ENCODE measurements at places on chromosomes 12 and 14.

DNA sequence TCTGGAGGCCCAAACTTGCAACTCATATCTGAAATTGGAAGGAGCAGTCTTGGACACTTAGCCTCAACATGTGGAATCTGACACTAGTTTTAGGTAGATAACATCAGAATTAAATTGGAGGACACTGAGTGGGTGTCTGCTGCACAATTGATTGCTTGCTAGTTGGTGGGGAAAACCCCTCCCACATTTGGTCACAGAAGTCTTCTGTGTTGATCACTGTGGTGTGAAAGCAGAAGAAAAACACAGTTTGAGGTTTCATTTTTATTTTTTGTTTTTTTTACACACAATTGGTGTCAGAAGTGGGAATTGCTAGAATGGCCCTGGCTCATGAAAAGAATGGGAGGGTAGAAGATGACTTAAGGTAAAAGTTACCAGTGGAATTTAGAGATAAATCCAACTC, 78.0 kb upstream of the CD163 start:
- peak; percentile 5 for DNase-seq

GRCh38 chr12:76399040-76399439, 50.8 kb upstream of the BBS10 start:
- no peak for DNase-seq

DNA sequence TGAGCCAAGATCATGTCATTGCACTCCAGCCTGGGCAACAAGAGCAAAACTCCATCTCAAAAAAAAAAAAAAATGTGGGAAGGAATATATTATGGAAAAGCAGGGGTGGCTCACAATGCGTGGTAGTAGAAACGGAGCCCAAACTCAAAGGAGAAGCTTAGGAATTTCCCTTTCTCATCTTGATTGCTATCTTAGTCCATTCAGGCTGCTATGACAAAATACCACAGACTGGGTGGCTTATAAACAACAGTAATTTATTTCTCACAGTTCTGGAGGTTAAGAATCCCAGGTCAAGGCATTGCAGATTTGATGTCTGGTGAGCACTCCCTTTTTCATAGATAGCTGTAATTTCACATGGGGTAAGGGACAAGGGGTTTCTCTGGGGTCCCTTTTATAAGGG, 153.8 kb upstream of the KRR1 start:
- DNase-seq = no peak

- no peak for DNase-seq
These were observed at the start of gene GLT8D2 for GRCh38 chr12:104049903-104050356. Gene GLT8D2, minus strand, starts transcription at chr12:104050187. Its CDS starts 30,539 bp downstream, at chr12:104019648.

- DNase-seq = no peak
These were observed 14.1 kb upstream of the FBLN5 start for GRCh38 chr14:91961297-91962220.

- no peak for DNase-seq
These were observed at the start of gene TSHR for GRCh38 chr14:80955416-80955941. Gene TSHR, plus strand, starts transcription at chr14:80955621. Its CDS starts 60 bp downstream, at chr14:80955681.

- peak; percentile 0 for DNase-seq
These were observed 357.5 kb downstream of the FSCB start for GRCh38 chr14:44149597-44149996.

- peak; percentile 47 for DNase-seq
These were observed 28.8 kb downstream of the YEATS4 start for GRCh38 chr12:69388371-69388770.

DNA sequence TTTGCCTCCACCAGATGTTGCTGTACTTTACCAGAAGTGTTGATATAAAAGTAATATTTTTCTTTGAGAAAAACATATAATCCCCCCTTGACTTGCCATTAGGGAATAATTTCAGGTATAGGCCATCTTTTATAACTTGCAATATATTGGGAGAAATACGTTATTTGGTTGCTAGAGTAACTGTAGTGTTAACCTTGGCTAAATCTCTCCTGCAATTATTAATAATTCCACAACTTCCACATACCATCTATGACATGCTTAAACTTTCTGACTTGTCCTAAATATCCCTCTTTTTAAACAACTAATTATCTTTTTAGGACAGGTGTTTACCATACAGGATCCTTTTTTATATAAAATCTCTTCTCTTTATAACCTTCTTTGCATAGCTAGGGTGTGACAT, 1048.2 kb downstream of the SLC16A7 start:
- no peak for DNase-seq

- no peak for DNase-seq
These were observed 236.4 kb downstream of the PCNX1 start for GRCh38 chr14:71143381-71144290.

DNA sequence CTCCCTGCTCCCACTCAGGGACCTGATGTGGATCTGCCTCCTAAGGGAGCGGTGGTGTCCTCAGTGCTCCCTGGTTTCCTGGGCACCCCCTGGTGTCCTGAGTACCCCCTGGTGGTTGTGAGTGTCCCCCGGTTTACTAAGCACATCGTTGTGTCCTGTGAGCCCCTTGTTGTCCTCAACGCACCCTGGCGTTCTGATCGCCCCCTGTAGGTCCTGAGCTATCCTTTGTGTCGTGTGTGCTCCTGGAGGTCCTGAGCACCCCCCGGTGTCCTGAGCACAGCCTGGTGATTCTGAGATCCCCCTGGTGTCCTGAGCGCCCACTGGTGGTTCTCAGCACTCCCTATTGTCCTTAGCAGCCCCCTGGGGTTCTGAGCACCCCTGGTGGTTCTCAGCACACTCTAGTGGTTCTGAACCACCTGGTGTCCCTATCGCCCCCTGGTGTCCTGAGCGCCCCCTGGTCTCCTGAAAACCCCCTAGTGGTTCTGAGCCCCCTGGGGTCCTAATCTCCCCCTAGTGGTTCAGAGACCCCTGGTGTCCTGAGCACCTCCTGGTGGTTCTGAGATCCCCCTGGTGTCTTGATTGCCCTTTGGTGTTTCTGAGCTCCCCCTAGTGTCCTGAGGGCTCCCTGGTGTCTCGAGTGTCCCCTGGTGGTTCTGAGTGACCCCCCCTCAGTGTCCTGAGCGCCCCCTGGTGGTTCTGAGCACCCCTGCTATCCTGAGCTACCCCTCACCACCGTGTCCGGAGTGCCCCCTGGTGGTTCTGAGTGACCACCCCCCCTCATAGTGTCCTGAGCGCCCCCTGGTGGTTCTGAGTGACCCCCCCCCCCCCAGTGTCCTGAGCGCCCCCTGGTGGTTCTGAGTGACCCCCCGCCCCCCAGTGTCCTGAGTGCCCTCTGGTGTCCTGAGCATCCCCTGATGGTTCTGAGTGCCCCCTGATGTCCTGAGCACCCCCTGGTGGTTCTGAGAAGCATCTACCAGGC, 615.1 kb downstream of the TMEM121 start:
- DNase-seq = peak; percentile 52

DNA sequence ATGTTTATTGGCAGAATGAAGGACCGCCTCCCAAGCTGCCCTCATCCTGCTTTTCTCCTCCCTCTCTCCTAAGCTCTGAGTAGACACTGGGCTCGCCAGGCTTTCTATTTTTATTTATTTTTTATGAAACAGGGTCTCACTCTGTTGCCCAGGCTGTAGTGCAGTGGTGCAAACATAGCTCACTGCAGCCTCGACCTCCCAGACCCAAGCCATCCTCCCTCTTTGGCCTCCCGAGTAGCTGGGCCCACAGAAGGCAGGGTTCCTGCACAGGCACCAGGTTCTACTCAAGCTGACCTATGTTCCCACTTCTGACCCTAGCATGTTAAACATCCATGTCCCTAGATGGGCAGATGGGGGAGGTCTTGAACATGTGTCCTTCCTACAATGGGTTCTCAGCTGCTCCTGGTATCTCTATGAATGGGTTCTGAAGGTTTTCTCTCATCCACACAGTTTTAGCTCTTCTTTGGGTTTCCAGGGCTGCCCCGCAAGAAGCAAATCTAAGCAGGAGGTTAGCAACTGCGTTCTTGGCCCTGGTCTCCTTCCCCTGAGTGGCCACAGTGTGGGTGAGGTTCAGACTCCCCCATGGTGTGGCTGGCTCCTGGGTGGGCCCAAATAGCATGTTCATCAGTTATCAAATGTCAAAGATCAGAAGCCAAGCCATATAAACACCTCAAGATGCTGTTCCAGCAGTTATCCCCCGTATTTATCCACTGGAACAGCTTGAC, 167.3 kb downstream of the ZFP36L1 start:
- DNase-seq = no peak

- no peak for DNase-seq
These were observed 94.1 kb downstream of the SLC25A47 start for GRCh38 chr14:100416921-100417860.

GRCh38 chr14:99463974-99464373, 16.7 kb downstream of the SETD3 start:
- DNase-seq = no peak

DNA sequence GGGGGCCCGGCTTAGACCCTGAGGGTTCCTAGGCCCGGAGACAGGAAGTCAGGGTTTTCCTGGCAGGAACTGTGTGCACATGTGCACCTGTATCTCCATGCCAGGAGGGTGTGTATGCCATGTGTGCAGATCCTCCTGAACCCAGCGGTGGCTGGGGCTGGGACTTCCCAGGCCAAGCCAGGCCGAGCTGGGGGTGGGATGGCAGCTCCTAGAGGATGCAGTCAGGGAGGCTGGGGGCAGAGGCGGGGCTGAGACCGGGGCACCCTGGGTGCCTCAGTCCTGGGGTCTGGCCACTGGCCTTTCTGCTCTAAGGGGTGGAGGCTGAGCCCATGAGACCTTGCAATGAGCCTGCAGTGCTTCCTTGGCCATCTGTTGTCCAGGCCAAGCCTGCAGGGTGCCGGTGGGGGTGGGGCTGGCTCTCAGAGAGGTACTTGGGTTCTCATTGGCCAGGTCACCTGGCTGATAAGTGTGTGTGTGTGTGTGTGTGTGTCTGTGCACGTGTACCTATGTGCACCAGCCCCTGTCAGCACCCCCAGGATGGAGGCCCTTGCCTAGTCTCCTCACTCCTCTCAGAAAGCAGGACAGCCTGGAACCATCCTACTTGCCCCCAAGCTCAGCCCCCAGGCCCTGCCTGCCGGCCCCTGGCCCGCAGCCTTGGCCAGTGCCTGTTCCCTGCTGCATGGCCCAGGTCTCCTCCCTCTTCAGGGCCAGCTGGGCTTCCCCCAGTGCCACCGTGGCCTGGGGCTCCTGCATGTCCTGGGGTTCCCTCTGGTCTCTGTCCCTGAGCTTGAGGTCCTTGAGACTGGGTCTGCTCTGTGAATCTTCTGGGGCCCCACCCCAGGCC, 10.6 kb upstream of the TNFAIP2 start:
- no peak for DNase-seq

DNA sequence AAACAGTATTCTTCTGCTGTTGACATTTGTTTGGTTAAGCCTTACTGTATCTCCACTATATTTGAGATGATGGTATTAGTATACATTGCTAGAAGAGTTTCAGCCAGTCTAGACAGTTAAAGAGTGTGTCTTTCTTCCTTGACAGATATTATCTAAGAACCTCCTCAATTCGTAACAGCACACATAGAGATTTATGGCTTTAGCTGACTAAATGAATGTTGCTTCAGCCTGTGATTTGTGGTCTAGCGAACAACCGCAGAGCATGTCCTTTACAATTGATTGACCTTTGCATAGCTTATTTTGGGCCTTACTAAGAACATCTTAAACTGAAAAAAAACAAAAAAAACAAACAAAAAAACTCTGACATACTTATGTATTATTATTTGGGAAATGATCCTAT, 122.2 kb downstream of the DAAM1 start:
- DNase-seq = no peak

DNA sequence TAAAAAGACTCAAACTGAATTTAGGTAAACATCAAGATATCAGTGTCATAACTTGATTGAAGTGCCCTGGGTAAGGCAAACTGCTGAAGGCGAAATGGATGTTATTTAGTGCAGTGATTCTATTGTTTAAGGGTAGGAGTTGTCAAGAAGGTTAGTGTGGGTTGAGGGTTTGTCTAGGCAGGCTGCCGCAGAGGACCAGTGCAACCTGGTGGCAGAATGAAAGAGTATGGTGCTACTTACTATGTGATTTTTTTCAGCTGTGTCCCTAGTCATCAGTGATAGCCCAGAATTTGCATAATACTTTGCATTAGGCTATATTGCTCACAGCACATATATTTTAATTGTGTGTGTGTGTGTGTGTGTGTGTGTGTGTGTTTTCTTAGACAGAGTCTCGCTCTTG, 1127.0 kb downstream of the GALC start:
- no peak for DNase-seq

DNA sequence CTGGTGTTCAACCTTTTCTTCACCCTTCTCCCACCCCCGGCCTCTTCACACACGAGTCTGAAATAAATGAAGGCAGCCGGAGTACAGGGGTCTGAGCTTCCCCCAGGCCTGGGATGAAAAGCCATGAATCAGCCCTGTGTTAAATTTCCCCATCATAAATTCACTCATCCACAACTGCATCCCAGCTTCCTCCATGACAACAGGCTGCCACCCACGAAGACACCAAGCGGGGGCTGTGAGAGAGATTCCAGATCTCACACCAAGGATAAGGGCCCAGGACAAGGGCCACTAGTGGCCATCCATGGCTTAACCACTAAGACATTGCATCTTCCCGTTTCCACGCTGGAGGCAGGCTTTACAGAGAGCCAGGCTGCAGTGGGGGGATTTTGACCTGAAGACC, 93.9 kb upstream of the NCOR2 start:
- no peak for DNase-seq

GRCh38 chr12:78018939-78019338, 188.2 kb downstream of the NAV3 start:
- DNase-seq = no peak

DNA sequence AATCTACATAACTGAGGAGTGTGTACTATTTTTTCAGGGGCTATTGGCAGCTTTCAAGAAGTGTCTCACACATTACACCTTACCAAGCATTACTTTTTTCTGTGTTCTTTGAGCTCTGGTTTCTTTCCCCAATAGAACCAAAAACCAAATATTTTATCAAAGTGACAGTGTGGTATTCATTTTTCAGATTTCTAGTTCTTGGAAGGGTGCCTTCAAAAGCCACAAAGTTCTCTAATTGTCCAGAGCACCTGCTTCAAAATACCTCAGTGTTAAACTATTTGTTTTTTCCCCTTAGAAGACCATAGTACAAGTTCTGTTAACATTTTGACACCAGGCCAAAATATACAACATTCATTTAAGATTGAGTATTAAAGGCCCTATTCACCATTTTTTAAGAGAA, 515.7 kb downstream of the ETNK1 start:
- no peak for DNase-seq

DNA sequence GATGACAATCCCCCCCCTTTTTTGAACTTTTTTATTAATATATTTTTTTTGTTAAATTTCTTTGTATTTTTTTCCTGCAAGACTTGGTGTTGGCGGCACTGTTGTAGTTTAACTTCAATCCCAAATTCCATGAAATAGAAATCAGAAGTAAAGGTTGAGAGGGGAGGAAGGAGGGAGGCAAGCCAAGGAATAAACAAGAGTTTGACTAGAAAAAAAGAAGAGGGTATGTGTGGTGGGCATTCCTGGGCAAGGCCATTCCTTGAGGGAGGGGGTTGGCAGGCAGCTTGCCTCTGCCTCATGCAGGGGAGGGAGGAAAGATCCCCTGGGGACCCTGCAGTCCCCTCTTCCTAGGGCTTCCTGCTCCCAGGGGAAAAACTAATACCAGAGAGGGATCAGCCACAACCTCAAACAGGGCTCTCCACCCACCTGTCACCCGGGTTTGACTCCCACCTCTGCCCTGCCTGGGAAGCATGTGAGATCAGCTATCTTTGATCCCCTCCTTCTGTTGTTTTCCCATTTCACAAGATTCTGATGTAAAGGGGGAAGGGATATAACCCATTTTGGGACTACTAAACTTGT, 519 bp upstream of the AP1G2 start:
- DNase-seq = no peak

- peak; percentile 49 for DNase-seq
These were observed 135.9 kb downstream of the KTN1 start for GRCh38 chr14:55715889-55716288.

- DNase-seq = no peak
These were observed 13.9 kb upstream of the DNAH10 start for GRCh38 chr12:123748161-123748560.

- no peak for DNase-seq
These were observed 13.5 kb downstream of the HIP1R start for GRCh38 chr12:122848471-122849351.

Data from GM12865 (cell line).